Bone marrow (tissue), 2 donors: ENCODE measurements at places on chromosomes 3 and 15.

DNA sequence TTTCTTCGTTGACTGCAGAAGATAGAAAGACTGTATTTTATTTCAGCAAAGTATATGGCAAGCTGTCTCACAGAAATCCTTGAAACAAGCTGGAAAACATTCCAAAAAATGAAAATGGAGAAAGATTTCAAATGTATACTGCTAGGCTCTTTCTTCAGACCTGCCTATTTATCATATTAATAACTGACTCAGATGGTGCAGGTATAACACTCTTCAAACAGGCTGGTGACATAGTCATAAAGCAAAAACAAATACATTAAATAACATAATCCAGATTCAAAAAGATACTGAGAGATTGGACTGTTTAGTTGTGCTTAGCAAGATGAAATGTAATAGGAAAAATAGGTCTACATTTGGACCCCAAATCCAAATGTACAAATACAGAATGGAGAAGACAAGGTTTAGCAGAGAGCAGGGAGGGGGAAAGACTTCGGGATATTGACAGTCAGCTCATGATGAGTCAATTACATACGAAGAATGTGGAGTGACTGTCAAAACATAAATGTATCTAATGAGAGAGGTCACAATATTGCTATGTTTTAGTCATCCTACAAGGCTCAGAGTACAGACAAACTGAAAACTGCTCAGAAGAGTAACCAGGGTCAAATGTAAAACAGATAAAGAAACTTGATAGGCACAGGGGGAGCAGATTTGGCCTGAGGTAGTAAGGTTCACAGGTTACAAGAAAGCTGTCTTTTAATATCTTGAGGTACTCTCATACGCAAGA is 88.7 kb downstream of the DMXL2 start:
- no peak for DNase-seq

DNA sequence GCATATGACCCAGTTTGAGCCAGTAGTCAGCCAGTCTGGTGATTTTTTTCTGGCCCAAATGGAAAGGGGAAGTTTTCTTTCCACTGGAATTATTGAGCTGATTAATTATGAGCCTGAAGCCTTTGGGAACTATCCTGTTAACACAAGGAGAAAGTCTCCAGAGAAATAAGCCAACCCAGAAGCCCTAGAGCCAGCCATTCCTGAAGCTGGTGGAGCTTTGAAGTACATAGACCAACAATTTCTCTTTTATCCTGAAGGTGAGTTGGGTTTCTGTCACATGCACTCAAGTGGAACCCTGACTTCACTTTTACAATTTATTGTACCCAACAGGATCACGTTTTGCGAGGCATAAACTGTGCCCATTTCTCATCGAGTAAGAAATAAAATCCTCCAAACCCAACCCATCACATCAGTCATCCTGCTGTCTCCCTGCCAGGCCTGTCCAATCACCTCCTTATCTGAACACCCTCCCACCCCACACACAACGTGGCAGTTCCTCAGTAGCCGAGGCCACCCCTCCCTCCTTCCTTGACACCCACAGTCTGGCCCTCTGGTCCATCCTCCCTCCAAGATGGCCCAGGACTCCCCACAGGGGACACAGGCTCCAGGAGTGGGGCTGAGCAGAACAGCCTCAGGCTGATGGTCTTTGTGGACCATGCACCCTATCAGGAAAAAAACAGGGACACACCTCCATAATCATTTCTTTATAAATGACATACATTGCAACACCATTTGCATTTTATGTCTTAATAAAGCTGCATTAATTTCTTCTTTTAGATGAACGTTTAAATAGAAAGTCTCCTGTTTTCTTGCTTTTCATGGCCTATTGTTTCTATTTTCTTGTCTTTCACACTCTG is 55.7 kb upstream of the GATA2 start:
- DNase-seq, result no peak

DNA sequence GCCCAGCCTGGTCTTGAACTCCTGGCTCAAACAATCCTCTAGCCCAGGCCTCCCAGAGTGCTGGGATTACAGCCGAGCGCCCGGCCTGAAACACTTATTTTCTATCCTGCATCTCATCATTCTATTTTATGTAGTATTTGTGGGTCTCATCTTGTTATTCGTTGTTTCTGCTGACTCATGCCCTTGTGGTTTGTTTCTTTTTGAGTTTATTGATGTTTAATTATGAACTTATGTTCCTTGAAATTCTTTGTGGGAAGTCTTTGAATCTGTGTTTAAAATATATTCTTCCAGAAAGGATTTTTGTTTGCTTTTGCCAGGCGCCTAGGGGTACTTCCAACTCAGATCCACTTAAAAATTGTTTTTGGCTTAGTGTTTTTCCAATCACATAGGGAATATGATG is 78.3 kb upstream of the C15orf39 start:
- no peak for DNase-seq

DNA sequence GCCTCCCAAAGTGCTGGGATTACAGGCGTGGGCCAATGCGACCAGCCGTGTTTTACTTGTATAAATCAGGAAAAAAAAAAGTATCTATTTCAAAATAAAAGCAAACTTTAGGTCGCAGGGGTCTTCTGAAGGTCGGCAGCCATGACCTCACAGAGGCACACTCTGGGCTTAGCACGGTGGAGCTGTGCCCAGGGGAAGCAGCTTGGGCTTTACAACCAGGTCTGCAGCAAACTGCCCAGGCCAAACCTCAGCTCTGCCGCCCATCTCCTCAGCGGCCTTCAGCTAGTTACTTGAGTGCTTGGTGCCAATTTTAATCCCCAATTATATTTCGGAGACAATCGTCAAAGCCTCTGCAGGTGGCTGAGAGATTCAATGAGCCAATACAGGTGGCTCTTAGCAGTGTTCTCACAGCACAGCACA is 30.1 kb downstream of the ZDHHC19 start:
- no peak for DNase-seq

- DNase-seq, result no peak
Observed at GRCh38 chr3:40237889-40238571, 71.5 kb upstream of the EIF1B start.

DNA sequence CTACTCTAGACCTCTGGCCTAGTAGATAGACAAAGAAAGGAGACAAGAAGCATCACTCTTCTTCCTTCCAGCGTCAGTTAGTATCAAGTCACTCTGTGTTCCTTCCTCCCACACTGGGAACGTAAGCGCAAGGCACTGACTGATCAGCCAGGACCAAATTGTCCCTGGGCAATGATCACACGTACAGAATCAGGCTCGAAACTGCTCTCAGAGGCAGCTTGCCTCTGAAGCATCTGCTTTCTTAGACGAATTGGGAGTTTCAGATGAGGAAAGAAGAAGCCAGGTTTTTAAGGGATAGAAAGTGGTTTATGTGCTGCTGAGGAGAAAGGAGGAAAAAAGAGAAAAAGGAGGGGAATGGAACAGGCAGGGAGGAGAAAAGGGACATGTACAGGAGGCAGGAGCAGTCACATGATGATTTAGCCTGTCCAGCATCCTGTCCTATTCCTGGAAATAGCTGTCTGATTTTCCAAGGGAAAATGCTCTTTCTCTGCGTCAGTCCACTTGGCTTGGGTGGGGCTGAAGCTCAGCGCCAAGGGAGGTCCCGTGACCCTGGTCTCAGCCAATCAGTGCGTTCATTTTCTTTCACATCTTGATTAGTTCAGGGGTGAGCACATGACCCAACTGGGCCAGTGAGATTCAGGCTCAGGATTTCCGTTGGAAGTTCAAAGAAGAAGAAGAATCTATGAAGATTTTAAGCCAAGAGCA is 102.0 kb upstream of the PRICKLE2 start:
- DNase-seq, result no peak

- DNase-seq, result no peak
Observed at GRCh38 chr15:38482572-38482971, 28.6 kb downstream of the FAM98B start.

- DNase-seq, result no peak
Observed at GRCh38 chr15:84391191-84391590, 155.6 kb downstream of the GOLGA6L4 start.

GRCh38 chr3:102206511-102207031 is 228.2 kb upstream of the ZPLD1 start:
- DNase-seq, result no peak

GRCh38 chr15:69181424-69181823 is 21.0 kb downstream of the GLCE start:
- no peak for DNase-seq

- DNase-seq, result no peak
Observed at GRCh38 chr15:90343302-90343790, 8.7 kb upstream of the ZNF774 start.

GRCh38 chr15:57442335-57442734 is 66.0 kb downstream of the CGNL1 start:
- no peak for DNase-seq

- no peak for DNase-seq
Observed at GRCh38 chr3:154583086-154583634, 153.2 kb upstream of the GPR149 start.

DNA sequence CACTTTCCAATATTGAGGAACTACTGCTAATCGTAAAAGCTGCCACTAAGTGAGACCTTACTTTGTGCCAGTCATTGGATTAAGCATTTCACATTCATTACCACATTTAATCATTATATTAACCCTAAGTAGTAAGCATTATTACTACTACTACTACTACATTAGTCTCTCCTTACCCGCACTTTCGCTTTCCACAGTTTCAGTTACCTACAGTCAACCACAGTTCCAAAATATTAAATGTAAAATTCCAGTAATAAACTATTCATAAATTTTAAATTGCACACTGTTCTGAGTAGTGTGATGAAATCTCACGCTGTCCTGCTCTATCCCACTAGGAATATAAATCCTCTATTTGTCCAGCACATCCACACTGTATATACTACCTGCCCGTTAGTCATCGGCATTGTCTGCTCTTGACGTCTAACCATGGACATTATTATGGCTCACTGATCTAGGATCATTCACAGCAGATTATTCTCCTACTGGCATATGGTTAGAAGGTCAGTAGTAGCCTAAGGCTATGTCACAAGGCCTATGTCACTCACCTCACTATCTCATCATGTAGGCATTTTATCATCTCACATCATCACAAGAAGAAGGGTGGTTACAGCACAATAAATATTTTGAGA is 121.1 kb downstream of the GSK3B start:
- DNase-seq, result no peak

- DNase-seq, result no peak
Observed at GRCh38 chr3:196145468-196146262, 63.8 kb upstream of the TFRC start.

GRCh38 chr15:74171965-74172541 is 1.5 kb upstream of the ISLR start:
- no peak for DNase-seq

GRCh38 chr3:159668990-159669476 is 319.6 kb upstream of the IL12A start:
- DNase-seq, result no peak

GRCh38 chr3:67601919-67602608 is 52.3 kb downstream of the SUCLG2 start:
- DNase-seq, result no peak

DNA sequence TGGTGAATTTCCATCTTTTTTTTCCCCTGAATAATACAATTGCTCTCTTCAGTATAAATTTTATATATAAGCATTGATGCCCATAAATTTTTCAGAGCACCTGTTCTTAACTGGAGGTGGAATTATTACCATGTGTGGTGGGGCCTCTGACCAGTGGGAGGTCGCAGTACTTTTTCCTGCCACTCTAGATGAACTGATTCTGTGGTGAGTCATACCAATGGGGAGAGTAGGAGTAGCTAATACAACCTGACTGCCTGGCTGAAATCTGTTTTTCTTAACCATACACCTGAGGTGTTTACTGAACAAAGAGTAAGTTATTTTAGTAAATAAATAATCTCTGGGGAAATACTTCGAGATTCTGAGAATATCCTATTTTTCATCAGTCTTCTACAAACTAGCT is 67.2 kb downstream of the UNC13C start:
- no peak for DNase-seq

DNA sequence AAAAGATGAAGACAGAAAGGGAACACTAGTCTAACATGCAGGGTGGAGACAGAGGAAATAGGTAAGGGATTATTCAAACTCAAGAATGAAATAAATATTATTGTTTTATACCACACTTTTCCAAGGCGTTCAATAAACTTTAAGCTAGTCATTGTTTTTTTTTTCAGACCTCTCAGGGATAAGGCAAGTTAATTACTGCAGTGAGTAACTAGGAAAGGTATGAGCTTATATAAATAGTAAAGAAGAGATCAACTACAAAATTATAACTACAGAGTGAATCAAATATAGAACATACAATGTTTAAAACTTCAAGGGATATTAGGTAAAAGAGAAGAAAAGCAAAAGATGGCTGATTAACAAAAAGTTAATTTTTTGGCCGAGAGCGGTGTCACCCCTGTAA is 31.5 kb upstream of the XXYLT1 start:
- no peak for DNase-seq

DNA sequence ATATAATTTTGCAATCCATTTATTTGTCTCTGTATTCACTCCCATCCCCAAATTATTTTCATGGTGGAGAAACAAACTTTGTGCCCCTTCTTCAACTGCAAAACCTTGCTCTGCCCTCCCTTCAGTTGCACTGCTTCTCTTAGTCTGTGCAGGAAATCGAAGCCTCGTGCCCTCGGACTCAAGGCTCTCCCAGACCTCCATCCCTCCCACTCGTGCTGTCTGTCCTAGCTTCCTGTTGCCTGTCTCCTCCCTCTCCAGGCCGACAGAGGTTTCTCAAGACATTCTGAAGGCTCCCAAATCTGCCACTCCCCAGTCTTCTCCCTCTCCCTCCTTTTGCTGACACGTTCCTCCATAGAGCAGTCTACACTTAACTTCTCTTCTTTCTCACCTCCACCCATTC is 177.6 kb downstream of the PDZRN3 start:
- DNase-seq, result no peak

- DNase-seq, result no peak
Observed at GRCh38 chr3:47424434-47425382, 43.9 kb downstream of the PTPN23 start.

GRCh38 chr3:155326901-155327300 is 33.4 kb upstream of the STRIT1 start:
- no peak for DNase-seq

- DNase-seq, result no peak
Observed at GRCh38 chr3:187960820-187961219, 193.1 kb upstream of the LPP start.

DNA sequence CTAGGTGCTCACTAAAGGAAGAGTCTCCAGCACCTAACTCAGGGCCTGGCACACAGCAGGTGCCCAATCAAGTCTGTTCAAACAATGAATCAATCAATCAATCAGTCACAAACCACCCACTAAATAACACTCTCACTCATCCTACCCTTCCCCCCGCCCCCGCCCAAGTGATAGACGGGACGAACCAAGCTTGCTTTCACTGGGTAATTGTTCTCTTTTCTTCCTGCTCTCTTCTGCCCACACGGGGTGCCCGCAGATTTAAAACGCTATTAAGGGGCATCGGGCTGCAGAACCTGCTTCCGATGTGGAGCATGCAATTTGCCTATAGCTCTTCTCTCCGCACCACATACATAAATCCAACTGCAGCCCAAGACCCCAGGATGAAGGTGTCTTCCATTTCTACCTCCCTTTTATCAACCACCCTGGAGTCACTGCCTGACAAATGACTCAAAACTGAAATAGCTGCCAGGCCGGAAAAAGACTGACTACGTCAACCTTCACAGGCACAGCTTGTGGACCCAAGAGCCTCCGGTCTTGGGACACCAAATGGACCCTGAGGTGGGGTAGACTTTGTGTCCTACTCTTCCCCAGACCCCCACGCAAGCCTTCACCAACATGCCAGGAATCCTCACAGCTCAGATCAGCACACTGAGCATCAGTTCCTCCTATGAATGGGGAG is 1.7 kb downstream of the KLHL25 start:
- DNase-seq, result no peak
